Right ventricle myocardium superior (tissue), 1 donor: ENCODE measurements at places on chromosomes 12 and 14.

- no peak for DNase-seq
These were observed 121.9 kb downstream of the PDE3A start for GRCh38 chr12:20490213-20490612.

GRCh38 chr14:21449899-21450216 lies 6.1 kb downstream of the CHD8 start:
- no peak for DNase-seq

- DNase-seq = no peak
These were observed 26.8 kb downstream of the GNPTAB start for GRCh38 chr12:101803978-101804377.

- DNase-seq = no peak
These were observed 388.6 kb downstream of the CCDC91 start for GRCh38 chr12:28578833-28579252.

DNA sequence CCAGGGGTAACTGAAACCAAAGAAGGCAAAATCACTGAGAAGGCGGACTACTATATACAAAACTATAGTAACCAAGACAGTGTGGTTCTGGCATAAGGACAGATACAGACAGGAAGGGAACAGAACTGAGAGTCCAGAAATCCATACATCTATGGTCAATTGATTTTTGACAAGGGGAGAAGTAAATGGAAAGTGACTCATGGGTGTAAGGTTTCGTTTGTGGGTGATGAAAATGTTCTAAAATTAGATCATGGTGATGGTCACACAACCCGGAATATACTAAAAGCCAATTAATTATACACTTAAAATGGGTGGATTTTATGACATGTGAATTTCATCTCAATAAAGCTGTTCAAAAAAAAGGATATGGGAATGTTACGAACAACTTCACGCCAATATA lies 18.7 kb downstream of the ANGEL1 start:
- no peak for DNase-seq

GRCh38 chr14:96260341-96260821 lies 4.4 kb downstream of the BDKRB1 start:
- DNase-seq = no peak
